Heart left ventricle (tissue), 16 donors: ENCODE measurements at places on chromosomes 7 and 10. TPM values are rescaled to one million over a fixed set of nuclear protein-coding genes. Genes with fewer than 3 reads are reported as not detected.

SERPINE1 gene
- total RNA-seq, result 93.3 TPM

MSS51 gene
- 7.8 TPM for total RNA-seq

ADAM8 gene
- total RNA-seq, result 1.2 TPM

CTBP2 gene
- 45.5 TPM for total RNA-seq

ZFAND4 gene
- total RNA-seq, result 6.3 TPM

FEZF1 gene
- not detected for total RNA-seq

CCDC172 gene
- not detected for total RNA-seq

KIAA1549 gene
- 2.2 TPM for total RNA-seq

SH2D4B gene
- total RNA-seq, result 0.19 TPM

RBM20 gene
- 121 TPM for total RNA-seq

PLCE1 gene
- 42.1 TPM for total RNA-seq

PNLIP gene
- total RNA-seq, result not detected

SORBS1 gene
- 1,254 TPM for total RNA-seq

GCC1 gene
- 6.3 TPM for total RNA-seq
